ENCODE measurements at places on chromosomes 2 and 18.

- no peak for DNase-seq
Measured at GRCh38 chr2:204445149-204445548, 100.1 kb upstream of the PARD3B start.

GRCh38 chr2:102081243-102081522 lies 61.4 kb upstream of the IL1R1 start:
- no peak for DNase-seq

DNA sequence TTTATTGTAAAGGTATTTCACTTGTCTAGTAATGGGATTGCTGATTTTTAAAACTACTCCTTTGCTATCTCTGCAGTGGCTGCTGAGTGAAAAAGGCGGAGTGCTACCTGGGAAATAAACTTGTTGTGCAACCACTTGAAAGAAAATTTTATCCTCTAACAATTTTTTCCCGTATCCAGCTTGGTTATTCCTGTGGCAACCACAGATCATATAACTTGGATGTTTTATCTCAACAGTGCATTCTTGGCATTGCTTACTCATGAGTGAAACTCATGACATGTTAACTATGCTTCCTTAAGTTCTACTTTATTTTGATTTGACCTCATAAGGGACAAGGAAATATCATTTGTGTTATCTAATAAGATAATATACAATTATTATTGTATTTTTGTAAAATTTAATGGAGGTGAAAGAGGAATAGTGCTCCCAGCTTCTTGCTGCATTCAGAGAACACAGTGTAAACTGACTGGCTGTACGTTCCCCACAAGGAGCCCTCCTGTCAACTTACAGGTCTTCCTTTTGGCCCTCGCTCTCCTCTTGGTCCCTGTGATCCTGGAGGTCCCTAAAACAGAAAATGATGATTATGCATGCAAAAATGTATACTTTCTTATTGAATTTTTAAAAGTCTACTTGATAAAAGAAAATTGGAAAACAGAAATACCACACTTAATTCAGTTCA lies 82.7 kb downstream of the COL5A2 start:
- DNase-seq, result no peak

DNA sequence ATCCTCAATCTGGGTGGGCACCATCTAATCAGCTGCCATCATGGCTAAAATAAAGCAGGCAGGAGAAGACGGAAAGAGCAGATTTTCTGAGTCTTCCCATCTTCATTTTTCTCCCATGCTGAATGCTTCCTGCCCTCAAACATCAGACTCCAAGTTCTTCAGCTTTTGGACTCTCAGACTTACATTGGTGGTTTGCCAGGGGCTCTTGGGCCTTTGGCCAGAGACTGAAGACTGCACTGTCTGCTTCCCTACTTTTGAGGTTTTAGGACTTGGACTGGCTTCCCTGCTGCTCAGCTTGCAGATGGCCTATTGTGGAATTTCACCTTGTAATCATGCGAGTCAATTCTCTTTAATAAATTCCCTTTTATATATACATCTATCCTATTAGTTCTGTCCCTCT lies 36.6 kb downstream of the DIPK1C start:
- no peak for DNase-seq

- DNase-seq, result no peak
Measured at GRCh38 chr18:25459814-25460213, 107.8 kb upstream of the ZNF521 start.

DNA sequence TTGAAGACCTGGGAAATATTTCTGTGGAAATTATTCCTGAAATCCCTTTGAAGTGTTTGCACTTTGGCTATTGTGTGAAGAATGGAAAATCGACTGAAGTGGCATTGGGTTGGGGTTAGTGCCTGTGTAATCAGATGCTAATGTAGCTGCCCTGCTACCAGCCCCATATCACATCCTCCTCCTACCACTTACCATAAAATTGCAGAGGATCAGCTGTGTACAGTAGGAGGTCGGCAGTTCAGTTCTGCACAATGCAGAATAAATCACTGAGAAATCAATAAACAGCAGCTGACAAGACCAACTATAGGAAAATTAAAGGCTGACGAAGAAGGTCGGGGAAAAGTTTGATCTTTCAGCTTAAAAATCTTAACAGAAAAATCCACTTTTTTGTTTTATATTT lies 440.9 kb downstream of the PTPRM start:
- DNase-seq, result no peak

DNA sequence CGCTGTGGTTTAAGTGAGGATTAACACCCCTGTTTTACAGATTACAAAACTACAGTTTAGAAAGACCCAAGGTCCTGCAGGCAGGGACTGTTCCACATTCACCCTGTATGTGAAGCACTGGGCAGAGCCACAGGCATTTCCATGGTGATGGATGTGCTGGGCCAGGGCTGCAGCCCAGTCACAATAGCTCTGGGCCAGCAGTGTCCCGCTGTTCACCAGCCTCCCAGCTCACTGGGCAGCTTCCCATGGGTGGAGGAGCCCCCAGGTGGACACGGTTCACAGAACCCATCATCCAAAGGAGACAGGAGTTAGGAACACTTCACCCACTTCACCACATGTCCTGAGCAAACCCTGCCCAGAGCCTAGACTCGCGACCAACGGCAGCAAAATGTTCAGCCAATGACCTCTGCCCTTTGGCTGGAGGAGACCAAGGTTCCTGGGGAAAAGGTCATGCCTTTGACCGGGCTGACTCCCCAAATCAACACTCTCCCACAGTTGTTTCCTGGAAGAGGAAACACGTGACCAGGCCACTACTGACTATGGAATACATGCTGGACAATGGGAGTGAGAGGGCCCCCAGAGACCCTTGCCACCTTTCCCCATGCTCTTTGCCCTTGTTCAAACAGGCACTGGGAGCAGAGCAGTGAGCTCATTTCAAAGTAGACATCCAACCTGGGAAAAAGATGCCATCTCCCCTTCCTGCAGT lies 28.0 kb upstream of the SLC35F6 start:
- DNase-seq, result no peak

DNA sequence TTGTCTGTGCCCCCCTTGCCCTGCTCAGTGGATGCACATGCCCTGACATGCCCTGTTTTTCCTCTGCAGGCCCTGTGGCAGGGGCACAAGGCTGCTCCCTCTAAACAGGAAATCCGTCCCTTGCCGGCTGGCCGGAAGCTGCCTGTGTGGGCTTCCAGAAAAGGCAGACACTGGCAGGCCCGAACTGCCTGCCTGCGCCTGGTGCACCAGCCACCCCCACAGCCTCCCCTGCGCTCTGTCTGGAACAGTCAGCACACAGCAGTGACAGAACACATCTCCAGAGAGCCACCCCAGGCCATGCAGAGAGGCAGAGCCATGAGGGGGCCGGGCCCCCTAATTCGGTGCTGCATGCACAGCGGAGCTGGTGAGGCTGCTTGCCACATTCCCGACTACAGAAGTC lies 33.5 kb downstream of the LOXHD1 start:
- no peak for DNase-seq
